Naive thymus-derived CD8-positive, alpha-beta T cell (primary cell): ENCODE measurements at places on chromosomes 7 and 10. TPM values are rescaled to one million over a fixed set of nuclear protein-coding genes. Genes with fewer than 3 reads are reported as not detected.

Gene GIMAP7
- total RNA-seq = 369 TPM

Gene FXYD4
- not detected for total RNA-seq

Gene MTURN
- 16.5 TPM for total RNA-seq

Gene PRKAR2B
- 0.62 TPM for total RNA-seq

Gene FAM25A
- total RNA-seq = not detected

Gene HOXA13
- not detected for total RNA-seq

Gene TMEM26
- not detected for total RNA-seq

Gene FAM241B
- total RNA-seq = 11.2 TPM

DNA sequence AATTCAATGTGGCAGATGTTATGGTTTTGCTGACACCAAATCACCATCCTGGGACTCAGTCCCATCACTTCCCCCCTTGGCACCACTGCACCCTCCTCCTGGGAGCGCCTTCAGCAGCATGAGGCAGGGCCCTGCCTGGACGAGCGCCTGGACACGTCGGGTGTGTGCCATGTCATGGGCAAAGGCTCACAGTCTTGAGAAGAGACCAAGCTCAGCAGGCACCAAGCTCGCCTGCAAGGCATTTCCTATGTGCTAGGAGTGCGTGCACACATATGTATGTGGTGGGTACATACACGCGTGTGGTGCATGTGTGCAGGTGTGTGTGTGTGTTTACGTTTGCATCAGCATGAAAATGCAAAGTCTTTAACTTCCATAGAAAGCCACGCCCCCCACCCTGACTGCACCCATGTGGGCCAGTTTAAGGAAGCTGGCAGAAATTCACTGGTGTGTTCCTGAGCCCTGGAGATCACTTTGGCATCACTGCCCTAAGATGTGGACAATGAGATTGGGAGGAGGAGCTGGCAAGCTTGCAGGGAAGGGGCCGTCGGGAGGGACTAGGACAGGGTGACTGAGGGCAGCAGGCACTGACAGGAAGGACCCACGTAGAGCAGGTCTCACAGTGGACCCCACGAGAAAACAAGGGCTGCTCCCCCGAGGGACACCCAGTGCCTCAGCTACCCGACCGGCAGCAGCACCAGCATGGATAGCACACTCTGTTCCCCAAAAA is 169.9 kb upstream of the PPP2R2D start:
- no peak for DNase-seq

DNA sequence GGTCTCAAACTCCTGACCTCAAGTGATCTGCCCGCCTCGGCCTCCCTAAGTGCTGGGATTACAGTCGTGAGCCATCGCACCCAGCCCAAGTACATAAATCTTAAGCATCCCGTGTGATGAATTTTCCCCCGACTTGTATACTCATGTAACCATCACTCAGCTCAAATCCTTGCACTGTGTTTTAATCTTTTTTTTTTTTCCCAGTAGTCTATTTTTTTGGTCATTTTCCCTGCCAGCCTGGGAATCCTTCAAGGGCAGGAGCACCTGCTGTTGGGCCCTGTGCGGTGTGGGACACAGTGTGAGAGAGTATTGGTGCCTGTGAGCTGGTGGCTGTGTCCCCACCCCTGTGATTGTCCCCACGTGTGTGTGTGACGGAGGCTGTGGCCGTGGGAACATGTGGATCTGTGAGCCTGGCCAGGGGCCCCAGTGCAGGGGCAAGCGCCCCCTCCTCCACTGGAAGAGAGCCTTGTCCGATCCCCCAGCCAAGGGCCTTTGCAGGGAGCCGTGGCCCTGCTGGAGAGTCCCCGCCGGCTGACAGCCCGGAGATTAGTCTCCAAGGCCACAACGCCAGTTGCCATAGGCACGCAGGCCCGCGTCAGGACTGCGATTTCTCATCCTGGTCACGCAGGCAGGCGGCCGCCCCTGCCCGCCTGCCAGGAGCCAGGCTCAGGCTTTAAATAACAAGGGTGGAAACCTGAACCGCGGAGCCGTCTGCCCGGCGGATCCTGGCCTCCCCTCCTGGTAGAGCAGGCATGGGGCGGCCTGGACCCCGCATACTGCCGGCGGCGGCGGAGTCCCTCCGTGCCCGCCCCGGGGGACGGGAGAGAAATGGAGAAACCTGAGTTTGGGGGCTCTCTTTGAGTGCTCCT is 26.5 kb downstream of the GTF2IRD1 start:
- no peak for DNase-seq

GRCh38 chr7:34236839-34237492 is 331.6 kb downstream of the BMPER start:
- DNase-seq = no peak

DNA sequence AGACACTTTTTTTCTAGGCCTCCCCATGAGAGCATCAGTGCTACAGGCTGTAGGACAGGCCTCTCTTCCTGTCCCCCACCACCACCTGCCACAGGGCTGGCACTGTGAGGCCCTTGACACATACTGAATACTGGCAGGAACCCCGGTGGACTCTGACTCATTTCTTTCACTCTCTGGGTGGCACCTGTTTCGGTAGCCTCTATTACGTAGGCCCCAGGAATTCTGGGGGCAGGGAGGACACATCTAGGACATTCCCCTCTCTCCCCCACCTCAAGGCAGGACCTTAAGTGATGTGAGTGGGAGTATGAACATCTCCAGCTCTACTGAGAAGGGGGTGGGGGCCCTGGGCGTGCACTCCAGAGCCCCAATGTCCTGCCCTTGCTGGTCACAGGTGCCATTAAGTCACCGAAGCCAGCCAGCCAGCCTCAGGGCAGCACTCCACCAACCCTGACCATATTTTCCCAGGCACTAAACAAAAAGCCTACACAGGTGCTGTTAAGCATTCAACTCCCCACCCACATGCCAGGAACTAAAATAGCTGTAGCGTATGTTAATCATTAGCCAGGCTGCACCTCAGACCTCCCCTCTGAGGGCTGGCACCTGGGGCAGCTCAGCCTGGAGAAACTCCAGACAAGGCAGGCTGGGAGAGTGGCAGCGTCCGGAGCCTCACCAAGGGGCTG is 8.9 kb downstream of the ANXA11 start:
- peak; percentile 41 for DNase-seq

DNA sequence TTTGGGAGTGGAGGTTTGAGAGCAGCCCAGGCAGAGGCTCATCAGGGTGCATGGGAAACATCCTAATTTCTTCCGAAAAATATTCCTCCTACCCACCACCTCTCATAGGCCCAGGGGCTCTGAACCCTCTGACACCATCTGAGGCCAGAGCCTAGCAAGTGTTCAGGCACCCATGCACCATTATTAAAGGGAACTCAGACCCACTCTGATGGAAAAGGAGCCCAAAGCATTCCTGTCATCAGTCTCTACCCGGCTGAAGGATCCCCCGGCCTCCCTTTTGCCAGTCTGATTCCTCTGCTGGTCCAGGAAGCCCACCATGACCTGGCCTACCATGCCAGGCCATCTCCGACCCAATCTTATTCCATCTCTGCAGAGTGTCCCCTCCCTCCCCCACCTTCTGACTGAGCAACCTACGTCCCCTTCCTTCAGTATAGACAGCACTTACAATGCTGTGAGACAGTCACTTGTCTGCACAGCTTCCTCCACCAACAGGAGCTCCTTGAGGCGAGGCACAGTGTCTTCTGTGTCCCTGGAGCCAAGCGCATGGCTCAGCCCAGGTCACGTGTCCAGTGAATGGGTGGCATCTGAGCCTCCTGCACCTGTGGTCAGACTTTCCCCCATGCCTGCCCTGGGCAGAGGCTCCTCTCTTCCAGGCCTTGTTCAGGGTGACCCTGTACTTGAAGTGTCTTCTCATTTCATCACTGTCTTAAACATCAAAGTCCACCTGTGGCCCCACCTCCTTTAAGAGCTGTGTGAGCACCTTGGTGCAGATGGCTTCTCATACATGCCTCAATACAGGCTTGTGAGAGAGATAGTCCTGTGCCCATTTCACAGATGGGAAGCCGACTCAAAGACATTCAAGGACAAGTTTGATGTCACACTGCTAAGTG is 889 bp upstream of the GPR15LG start:
- DNase-seq = no peak

DNA sequence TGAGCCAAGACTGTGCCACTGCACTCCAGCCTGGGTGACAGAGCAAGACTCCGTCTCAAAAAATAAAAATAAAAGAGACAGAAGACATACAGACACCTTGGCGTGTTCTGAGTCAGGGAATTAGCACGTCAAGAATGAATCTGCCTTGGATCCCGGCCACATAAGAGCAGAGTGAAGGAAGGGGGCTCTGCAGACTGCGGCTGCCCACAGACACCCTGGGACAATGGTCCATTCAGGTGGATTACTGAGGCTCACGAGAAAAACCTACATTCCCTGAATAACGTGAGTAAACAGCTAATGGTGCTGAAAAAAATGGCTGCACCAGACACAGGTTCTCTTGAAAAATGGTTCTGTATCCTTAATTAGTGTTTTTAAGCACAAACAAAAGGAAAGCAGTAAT is 100.1 kb upstream of the FGFR2 start:
- DNase-seq = no peak

DNA sequence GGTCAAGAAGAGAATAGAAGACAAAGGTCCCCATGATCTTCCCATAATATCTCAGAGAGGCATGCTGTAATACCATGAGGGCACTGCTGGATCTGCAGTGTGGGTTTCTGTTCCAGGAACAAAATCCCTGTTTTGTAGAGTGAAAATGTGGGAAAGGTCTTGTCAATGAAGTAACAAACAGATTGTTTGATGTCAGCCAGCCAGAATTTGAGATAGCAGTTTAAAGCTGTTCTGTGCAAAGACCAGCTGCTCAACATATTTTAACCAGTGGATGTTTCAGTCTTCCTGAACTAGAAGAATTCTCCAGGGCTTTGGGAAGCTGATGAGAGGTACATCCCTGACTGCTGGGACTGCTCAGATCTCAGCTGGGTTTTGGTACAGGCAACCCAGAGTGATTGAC is 1012.5 kb downstream of the DNAJB9 start:
- no peak for DNase-seq

DNA sequence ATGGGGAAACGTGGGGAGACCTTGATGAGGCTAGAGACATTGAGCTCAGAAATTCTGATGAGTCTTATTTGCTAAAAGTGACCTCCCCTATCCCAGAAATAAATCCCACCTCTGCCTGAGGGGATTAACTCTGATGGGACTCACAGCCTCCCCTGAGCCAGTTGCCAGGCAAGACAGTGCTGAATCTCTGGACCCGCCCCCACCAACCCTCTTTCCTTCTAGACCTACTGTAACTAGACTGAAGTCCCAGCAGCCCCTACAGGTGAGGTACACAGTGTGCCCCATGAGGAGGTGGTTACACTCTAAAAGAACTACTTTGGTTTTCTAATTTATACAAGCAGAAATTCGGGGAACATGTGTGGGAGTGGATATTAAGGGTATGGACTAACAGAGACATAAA is 42.9 kb downstream of the PTPRE start:
- DNase-seq = no peak

- DNase-seq = no peak
Measured at GRCh38 chr10:132571650-132572544, 34.3 kb downstream of the INPP5A start.

GRCh38 chr7:155872678-155873369 is 60.6 kb upstream of the SHH start:
- DNase-seq = no peak

DNA sequence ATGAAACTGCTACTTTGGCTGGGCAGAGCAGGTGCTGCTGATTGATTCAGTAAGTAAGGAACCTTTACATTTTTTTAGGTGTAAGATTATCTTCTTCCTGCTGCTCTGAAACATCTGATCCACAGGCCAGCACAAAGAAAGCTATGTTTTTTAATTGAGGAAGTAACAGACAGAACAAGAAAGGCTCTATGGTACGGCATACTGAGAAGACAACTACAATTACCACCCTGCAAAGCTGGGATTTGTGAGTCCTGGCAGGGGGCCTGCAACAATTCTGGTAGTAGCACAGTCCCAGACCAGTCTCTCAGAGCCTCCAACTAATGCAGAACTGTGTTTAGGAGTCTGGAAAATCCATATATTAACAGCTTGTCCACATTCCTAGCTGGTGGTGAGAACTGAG is 103.0 kb upstream of the LRRTM3 start:
- DNase-seq = no peak

DNA sequence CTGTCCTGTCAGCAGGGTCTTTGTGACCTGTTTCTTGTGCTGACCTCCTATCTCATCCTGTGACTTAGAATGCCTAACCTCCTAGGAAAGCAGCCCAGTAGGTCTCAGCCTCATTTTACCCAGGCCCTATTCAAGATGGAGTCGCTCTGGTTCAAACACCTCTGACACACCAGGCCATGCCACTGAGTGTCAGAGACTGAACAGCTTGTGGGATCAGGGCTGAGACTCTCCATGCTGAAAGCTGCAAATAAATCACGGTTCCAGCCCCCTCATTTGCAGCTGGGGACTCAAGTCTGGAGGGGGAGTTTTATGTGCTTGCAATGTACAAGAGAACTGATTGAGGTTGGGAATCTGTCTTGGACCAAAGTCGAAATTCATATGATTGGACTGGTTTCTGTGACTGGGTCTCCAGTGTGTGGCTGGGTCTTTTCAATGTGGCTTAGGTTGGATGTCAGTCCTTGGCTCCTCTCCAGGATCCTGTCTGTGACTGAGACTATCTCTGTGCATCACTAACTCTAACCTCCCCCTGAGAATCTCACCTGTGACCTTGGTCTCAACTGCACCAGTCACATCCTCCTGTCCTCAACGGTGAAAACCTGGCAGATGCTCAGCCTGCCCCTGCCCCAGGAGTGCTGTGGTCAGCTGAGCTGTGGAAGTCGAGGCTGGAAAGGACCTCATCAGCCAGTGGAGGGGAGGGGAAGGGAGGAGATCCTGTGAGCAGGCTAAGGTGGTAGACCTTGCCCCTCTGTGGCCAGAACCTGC is 11.7 kb downstream of the PRF1 start:
- no peak for DNase-seq

- peak; percentile 13 for DNase-seq
Measured at GRCh38 chr7:77799078-77799964, 748 bp downstream of the PHTF2 start.

DNA sequence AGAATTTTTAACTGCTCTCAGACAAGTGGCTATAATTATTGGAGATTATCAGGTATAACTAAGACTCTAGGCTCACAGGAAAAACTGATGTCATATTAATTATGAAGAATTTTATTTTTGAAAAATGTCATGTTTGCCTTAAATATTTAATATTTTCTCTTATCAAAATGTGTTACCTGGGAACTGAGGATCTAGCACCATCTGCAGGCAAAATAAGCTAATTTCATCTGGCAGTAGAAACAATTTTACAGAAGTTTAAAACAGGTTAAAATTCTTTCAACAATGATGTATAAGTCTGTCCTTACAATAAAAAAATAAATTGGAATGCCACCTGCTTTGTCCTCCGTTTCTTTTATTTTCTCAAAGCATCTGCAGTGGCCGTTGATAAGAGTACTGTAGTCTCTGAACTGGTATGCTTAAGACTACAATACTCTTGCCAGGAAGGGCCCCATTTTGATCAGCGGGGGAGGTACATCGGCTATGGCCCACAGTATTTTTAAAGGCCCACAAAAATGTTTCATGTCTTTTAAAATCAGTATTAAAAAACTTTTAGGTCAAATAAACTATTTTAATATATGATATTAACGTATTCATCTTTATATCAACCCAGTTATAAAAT is 81.3 kb downstream of the VWDE start:
- DNase-seq = peak; percentile 55

- DNase-seq = no peak
Measured at GRCh38 chr10:89392974-89393373, 551 bp downstream of the IFIT1 start.
